ENCODE measurements at places on chromosomes 3 and 15. TPM values are rescaled to one million over a fixed set of nuclear protein-coding genes. Genes with fewer than 3 reads are reported as not detected.

Gene CCNDBP1
- 35.3 TPM for total RNA-seq

Gene SUMF1
- total RNA-seq, result 42.4 TPM

Gene GOLGA8G
- 0.07 TPM for total RNA-seq

Gene MYO5C
- total RNA-seq, result 10.6 TPM

Gene C2CD4A
- total RNA-seq, result 3.0 TPM

Gene MKRN3
- 3.4 TPM for total RNA-seq

Gene ATP2B2
- not detected for total RNA-seq

Gene ANKRD63
- not detected for total RNA-seq

Gene C3orf49
- not detected for total RNA-seq

Gene NPAP1
- total RNA-seq, result under 0.01 TPM

Gene EIF4G1
- total RNA-seq, result 315 TPM

Gene CFAP44
- total RNA-seq, result 5.5 TPM

Gene IL17RB
- total RNA-seq, result under 0.01 TPM

Gene NIPA2
- total RNA-seq, result 62.5 TPM

Gene LNP1
- 1.4 TPM for total RNA-seq

Gene LRRIQ4
- not detected for total RNA-seq

Gene GALNT15
- 0.07 TPM for total RNA-seq

Gene SLC15A2
- 2.4 TPM for total RNA-seq

Gene PPP1R2
- total RNA-seq, result 93.6 TPM

Gene REC114
- total RNA-seq, result not detected

Data from nasal cavity respiratory epithelium epithelial cell of viscerocranial mucosa (primary cell).